ENCODE measurements at places on chromosomes 5 and 9.

DNA sequence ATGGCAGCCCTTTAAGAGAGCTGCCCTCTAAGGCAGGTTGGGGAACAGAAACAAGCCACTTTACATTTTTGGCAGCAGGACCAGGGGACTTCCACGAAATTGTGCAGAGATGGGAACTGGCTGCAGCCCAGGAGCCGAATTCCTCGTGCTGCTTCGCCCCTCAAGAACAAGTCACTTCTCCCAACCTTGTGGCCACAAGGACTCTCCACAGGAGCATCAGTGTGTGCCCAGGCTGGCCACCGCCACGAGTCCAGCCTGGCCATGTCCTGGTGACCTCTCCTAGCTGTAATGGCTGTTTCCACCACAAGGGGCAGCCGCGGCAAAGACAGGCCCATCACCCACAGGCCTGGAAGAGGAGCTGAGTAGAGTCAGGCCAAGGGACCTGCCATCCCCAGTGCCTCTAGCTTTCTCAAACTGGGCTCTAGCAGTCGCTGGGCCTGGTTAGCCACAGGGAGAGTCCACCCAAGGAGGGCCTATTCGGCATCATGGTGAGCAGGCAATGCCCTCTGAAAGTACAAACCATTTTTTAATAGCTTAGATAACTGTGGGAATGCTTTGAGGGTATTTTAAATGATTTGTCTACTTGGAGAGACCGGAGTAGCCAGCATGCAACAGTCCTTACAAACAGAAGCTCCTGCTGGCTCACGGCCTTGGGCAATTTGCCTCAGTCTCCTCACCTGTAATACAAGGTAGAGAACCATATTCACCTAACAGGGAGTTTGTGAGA, 129.0 kb downstream of the COL23A1 start:
- DNase-seq = peak; percentile 42

DNA sequence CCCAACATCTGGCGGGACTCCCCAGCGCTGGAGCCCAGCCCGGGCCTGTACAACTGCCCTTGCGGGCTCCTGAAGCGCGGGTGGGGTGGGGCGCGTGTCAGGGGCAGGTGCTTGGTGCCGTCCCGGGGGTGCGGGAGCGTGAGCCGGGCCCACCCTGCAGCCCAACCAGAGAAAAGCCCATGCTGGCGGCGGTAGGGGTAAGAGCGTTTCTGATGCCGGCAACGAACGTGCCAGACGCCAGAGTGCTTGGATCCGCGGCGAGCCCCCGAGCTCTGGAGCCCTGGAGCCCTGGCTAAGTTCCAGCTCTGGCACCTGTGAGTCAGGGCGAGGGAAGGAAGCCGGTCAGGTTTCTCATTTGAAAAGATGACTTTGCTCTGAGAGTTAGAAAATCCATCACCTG, 58.0 kb downstream of the ZNF510 start:
- DNase-seq = no peak

DNA sequence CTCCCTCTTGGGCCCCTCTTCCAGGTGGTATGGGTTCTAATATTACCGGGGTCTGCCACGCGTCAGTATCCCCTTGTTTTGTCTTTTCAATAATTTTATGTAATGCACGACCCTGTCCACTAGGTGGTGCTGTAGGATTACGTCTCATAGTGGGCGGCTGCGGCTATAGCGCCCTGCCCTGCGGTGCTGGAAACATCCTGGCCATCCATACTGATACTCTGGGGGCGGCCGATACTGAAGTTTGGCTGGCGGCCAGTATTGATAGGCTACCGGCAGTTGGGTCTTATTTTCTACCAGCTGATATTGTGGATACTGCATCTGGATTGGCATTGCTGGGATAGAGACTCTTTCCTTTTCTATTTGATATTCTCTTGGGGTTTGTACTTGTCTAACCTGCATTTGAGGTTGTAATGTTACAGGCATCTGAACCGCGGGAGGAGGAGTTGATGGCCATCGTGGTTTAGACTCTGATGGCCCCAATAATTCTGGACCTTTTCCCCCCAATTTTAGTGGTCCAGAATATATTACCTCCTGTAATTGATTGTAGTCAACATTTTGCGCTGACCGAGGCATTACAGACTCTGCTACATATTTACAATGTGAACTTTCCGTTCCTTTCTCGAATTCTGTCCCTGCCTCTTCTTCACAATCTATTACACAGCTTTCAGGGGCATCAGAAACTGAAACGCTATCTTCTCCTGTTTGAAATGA, 3.3 kb upstream of the TMEM141 start:
- DNase-seq = peak; percentile 32

DNA sequence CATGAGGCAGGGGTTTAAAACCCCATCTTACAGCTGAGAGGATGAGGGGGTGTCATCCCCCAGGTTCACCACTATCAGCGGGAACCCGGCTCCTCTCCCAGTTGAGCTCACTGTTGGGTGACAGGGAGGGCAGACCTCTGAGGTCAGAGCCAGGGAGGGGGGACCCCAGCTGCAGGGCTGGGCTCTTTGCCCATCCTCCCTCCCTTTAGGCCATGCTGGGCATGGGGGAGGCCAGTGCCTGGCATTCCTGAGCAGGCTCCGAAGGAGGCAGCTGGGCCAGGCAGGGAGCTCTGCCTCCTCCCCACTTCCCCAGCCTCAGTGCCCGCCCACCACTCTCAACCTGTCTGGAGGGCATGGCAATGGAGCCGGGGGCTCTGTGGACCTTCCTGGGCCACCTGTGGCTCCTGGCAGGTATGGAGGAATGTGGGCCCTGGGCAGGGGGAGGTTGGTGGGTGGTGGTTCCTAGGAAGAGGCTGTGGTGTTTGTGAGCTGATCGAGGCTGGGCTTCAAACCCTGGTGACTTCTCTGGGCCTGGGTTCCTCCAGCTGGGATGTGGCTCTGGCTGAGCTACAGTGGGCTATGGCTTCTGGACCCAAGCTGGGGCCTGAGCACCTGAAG, 12.6 kb downstream of the CRB2 start:
- DNase-seq = no peak

DNA sequence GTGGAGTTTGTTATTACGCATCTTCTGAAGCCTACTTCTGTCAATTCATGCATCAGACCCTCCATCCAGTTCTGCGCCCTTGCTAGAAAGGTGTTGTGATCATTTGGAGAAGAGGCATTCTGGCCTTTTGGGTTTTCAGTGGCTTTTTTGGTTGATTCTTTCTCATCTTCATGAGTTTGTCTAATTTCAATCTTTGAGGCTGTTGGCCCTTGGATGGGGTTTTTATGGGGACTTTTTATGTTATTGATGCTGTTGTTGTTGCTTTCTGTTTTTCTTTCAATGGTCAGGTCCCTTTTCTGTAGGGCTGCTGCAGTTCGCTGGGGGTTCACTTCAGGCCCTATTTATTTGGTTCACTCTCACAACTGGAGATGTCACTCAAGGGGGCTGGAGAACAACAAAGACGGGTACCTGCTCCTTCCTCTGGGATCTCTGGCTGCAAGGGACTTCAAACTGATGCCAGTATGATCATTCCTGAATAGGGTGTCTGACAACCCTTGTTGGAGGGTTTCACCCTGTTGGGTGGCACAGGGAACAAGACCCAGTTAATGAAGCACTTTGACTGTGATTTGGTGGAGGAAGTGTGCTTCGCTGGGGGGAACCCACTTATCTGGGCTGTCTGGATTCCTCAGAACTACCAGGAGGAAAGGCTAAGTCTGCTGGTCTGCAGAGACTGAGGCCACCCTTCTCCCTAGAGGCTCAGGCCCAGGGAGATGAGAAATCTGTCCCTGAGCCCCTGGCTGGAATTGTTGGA, 226.7 kb upstream of the PTGER4 start:
- no peak for DNase-seq

DNA sequence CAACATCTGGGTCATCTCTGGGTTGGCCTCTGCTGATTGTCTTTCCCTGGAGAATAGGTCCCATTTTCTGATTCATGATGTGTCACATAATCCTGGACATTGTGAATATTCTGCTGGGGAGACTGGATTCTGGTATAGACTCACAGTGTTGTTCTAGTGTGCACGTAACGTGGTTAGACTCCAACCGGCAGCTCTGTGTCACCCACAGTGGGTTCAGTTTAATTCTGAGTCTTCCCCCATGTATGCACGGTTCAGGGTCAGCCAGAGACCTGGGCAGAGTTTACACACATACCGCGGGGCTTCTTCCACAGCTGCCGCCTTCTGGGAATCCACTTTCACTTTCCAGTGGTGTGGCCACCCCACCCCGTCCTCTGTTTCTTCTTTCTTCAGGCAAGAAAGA, 38.0 kb upstream of the LRRC14B start:
- no peak for DNase-seq

- peak; percentile 2 for DNase-seq
Measured at GRCh38 chr5:158303275-158303674, 444.3 kb upstream of the CLINT1 start.

DNA sequence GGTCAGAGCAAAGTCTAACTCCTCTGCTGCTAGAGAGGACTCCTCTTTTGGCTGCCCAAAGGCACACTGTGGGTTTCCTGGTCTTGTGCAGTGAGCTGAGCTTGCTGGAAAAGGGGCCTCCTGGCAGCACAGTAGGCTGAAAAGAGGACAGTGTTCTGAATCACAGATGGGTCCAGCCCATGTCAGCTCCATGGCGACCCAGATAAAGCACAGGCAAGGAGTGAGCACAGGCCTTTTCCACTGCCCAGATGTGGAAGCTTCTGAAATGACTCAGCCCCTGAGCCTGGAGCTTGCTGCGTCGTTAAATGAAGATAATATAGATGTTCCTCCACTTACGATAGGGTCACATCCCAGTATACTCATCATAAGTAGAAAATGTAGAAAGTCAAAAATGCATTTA, 8.1 kb downstream of the CCDC180 start:
- DNase-seq = peak; percentile 32

- no peak for DNase-seq
Measured at GRCh38 chr9:16045651-16046280, 492.9 kb downstream of the CCDC171 start.

DNA sequence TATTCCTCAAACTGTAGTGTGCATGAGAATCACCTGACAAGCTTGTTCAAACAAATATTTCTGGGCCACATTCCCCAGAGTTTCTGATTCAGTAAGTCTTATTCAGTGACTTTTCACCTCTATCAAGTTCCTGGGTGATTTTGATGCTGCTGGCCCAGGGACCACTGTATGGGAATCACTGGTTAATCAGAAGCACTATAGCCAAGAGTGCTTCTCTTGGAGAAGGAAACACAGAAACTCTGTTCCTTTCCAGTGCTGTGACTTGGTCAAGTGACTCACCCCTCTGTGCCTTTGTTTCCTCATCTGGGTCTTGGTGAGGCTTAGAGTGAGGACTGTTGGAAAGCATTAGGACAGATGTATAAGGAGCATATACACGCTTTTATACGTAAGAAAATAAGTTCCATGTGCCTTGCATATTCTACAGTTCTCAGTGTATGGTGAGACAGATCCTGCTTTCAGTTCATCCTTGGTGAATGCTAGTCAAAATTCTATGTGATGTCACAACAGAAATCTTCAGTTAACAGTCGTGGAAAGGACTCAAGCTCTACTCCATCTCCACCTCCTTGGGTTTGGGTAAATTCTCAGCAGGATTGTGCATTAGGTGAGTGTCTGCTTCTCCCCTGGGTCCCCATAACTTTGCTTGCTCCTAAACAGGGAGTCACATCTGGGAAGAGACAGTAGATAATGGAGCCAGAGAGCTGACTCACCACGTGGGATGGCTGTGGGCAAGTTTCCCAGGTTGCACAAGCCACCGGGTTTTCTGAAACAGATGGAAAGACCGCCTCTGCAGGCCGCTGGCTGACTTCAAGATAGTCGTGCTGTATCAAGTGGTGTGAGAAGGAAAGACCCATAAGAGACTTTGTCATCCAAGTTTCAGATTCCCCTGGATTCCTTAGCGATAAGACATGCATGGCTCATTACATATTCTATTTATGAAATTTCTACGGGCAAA, 117.0 kb downstream of the NXNL2 start:
- peak; percentile 99 for DNase-seq

DNA sequence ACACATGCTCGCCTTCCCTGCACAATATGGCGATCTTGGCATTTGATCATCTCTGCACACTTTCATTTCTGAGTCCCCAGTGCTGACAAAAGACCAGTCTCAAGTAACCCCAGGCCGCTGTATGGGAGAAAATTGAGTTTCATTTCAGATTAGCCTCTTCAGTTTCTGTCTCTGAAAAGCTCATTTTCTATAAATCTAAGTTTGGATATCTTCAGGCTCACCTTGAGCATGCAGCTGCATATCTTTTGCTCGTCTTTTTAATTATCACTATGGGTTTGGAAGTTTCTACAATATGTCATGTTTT, 169.1 kb upstream of the MAST4 start:
- DNase-seq = no peak

GRCh38 chr5:61731946-61732314, 399.9 kb downstream of the ZSWIM6 start:
- no peak for DNase-seq

- no peak for DNase-seq
Measured at GRCh38 chr5:130955041-130955440, 210.0 kb downstream of the HINT1 start.

GRCh38 chr5:149045089-149045460, 17.8 kb downstream of the SH3TC2 start:
- no peak for DNase-seq

DNA sequence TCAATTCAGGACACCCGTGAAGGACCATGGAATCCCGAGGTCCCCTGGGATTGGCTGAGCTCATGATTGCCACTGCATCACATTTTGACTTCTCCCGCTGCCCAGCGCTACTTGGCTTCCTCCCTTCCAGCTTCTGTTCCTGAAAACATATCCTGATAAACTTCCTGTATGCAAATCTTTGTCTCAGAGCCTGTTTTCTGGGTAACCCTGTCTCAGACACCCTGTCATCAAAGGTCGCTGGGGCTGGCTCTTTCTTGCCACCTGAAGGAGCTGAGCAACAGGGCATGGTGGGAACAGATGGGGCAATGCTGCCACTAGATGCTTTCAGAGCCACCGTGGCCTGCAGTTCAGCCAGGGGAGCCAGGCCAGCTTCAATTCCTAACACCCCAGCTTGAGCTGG, 154.3 kb upstream of the TBC1D2 start:
- DNase-seq = no peak

DNA sequence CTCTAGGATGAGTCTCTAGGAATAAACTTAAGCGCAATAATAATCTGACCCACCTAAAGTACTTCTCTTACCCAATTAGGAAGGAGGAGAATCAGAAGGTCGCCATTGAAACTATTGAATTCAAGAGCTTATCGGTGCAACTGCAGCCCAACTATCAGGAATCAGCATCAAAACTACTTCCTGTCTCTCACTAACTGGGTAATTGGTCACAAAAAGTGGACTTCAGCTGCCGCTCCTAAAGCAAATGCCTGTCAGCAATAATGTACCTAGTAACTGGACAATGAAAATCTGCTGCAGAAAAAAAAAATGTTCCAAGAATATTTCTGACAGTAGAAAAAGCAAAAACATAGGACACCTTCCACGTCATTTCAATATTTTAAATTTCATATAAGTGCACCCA, 3.3 kb downstream of the OR1L8 start:
- no peak for DNase-seq

DNA sequence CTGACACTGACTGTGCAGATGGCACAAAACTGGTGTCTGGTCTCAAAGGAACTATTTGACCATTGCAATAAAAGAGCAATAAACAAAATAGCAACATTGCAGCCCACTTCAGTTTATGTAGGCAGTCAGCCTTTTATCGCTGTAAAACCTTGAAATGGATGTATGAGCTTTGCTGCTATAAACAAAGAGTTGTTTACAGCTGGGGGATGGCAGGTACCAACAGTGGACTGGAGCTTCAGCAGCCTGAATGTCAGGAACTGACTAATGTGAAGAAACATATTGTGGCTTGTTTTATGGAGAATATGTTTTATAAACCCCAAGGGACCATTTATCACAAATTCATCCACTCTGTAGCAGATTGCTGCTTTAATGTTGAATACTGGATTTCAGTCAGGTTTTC, 78.0 kb downstream of the PTPRD start:
- DNase-seq = no peak
